SK-MEL-5 (cell line): ENCODE measurements at places on chromosomes 16 and 17. TPM values are rescaled to one million over a fixed set of nuclear protein-coding genes. Genes with fewer than 3 reads are reported as not detected.

DNA sequence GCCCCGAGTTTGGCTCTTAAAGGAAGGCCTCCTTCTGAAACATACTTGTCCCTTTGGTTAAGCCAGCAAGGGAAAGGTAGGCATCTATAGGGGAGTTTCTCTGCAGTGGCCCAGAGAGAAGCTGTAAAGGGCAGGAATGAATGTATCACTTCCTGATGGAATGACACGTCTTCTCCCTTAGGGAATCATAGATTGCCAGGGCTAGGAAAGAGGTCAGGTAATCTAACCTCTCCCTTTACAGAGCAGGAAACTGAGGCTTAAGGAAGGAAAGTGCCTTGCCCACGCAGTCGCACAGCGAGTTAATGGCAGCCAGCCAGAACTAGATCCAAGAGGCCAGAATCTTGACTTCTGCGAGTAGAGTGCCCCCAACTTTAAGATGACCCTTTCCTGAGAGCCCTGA, 66.1 kb downstream of the NEUROD2 start:
- DNase-seq = no peak

The GPR179 gene
- total RNA-seq = 0.05 and 0.11 TPM in 2 replicates

The ADAP2 gene
- total RNA-seq = 0.05 and 0.51 TPM in 2 replicates

The GRB7 gene
- 0.11 TPM in 1 of 2 replicates, not detected in the other for total RNA-seq

DNA sequence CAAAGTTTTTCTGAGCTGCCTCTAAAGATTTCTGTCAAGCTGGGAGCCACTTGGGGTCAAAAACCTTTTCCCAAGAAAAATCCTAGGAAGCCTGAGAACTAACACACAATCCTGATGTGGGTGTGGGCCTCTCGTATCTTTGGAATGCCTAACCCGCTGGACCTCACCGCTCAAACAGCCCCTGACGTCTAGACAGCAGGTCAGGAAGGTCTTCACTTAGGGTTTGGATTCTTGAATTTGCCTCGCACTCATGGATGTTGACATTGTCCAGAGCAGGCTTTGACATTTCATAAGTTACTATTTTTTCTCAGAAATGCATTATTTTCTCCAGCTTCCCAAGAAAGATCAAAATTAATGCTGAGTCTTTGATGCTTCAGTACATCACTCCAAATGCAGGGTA, 18.9 kb downstream of the TEX2 start:
- DNase-seq = no peak

The ERN1 gene
- total RNA-seq = 6.2 and 7.2 TPM in 2 replicates

DNA sequence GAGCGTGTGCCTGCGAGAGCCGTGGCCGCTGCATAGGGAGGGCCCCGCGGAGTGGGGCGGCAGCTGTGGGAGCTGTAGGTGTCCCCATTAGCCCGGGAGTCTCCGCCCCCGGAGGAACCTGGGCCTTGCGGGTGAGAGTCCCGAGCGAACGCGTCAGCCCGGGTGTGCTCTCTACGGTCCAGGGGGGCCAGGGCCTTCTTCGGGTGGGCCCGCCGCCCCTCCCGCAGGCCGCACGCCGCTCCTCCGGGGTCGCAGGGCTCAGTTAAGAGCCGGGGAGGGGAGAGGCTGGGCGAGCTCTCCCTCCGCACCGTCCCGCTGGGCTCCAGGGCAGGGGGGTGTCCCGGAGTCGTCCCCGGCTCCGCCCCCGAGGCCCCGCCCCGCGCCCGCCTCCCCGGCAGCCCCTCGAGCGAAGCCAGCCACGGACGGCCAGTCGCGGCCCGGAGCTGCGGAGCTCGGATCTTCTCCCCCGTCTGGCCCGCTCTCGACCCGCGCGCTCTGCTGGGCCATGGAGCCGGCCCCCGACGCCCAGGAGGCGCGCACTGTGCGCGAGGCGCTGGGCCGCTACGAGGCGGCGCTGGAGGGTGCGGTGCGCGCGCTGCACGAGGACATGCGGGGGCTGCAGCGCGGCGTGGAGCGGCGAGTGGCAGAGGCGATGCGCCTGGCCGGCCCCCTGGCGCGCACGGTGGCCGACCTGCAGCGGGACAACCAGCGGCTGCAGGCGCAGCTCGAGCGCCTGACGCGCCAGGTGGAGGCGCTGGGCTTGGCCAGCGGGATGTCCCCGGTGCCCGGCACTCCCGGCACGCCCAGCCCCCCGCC, at the start of gene SMTNL2:
Gene SMTNL2 (plus strand): TSS at position 429 of the 816 bp plus-strand sequence. CDS start 77 bp downstream, at position 506.
- DNase-seq = peak; percentile 19

DNA sequence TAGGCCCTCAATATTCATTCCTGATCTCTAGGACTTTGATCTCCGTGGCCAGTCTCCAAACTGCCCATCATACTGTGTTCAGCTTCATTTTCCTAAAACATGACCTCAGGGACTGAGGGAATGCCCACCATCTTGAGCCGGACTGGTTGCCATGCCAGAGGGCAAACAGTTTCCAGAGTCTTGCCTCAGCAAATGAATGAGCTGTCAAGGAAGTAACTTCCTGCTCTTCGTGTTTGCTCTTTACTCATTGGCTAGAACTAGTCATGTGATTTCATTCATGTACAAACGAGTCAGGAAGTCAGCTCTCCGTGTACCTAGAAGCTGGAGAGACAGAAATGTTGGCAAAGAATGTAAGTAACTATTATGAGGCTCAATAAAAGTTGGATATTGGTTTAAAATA, 50.2 kb downstream of the ANKFN1 start:
- peak; percentile 57 for DNase-seq

- DNase-seq = no peak
Measured at GRCh38 chr16:25135254-25135878, 23.8 kb downstream of the LCMT1 start.

GRCh38 chr16:75445298-75445697, 12.0 kb upstream of the CFDP1 start:
- DNase-seq = peak; percentile 22

The GAS7 gene
- 114 and 115 TPM in 2 replicates for total RNA-seq

DNA sequence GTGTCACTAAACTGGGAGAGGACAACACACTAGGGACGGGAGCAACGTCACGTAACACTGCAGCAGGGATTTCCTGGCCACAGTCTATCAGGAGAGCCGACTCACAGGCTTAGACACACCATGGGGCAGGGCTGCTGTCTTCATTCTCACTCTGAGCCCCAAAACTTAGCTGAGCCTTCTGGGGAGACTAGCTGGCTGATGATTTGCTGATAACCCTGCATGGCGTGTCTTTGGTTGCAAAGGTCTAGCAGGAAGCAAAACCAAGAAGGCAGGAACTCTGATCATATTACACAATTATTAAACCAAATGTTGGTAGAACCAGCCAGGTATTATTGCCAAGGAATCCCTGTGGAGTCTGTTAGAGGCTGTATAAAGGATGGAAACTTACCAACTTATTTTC, 345.0 kb downstream of the SLC39A11 start:
- no peak for DNase-seq

The PLCD3 gene
- total RNA-seq = 4.0 and 9.8 TPM in 2 replicates

The TBC1D3C gene
- not detected in 2 replicates for total RNA-seq

GRCh38 chr17:73291260-73291801, 20.5 kb downstream of the CDC42EP4 start:
- no peak for DNase-seq

GRCh38 chr17:75034236-75034908, 12.4 kb downstream of the ATP5PD start:
- DNase-seq = peak; percentile 98

DNA sequence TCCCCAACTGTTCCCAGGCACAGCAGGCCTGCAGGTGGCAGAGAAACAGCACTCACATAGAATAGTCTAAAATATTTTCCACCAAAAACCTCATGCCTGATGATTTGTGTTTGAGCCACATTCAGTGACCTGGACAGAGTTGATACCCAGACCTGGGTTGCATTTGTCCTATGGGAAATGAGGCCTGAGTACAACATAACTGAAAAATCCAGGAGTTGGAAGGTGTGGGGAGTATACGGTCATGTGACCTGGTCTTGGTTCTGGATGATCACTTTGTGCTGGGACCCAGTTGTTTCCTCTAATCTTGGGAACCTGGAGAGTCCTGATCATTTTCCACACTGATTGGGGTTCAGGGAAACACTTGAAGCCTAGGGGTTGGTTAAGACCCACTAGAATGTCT, 200.3 kb upstream of the MPHOSPH6 start:
- DNase-seq = no peak

The RCVRN gene
- total RNA-seq = not detected in 2 replicates

DNA sequence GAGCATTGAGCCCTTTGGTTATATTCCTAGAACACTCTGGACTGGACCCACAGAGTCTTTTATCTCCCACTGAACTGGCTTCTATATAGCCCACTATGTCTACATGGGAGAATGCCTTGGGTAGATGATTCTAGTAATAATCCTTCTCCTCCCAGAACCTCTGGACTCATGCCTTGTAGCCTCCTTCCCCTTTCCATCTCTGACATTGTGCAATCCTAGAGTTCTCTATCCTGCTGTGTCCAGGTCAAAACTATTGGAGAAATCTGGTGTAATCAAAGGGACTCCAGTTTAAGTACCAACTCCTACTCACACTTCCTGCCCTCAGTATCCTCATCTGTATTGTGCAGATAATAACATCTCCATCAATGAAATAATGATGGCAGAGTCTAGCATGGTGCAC, 9.1 kb downstream of the RCVRN start:
- DNase-seq = no peak

DNA sequence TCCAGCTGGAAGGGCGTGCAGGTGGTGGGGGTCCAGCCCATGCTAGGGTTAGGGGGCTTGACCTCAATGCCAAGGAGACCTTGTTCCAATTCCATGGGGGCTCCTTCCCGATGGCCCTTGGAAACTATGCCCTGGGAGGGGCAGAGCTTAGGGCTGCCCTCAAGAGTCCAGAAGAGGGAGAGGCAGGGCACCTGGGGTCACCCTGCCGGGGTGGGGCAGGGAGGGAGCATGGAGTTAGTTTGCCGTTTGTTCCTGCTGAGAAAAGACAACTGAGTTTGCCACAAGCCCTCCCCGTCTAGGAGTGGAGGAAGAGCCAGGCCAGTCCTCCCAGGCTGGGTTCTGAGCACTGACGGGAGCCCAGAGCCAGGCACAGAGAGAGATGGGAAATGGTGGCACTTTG, 21.4 kb downstream of the MMP15 start:
- no peak for DNase-seq

- no peak for DNase-seq
Measured at GRCh38 chr17:76272541-76273444, 7.6 kb downstream of the UBALD2 start.

GRCh38 chr17:9146064-9146463, 124.8 kb downstream of the NTN1 start:
- DNase-seq = no peak

DNA sequence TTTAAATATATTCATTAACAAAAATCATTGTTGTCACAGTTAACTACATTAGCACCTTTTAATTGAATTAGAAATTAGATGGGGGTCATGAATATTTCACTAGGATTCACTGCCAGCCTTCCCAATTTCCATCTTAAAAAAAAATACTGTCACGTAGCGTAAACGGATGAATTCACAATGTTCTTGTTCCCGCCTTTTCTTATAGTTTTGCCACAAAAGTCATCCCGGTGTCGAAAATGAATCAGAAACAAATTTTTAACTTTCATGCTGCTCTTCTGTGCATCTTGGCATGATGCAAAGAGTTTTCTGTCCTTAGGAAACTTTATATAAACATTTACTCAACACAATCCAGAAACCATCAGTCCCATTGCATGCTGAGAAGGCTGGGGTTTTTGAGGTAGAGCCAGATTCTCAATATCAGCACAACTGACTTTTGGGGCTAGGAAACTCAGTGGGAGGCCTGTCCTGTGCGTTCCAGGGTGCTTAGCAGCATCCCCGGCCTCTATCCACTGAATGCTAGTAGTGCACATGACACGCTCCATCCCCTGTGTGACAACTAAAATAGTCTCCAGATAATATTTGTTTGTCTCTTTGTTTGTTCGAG, 252.9 kb upstream of the XYLT1 start:
- no peak for DNase-seq

DNA sequence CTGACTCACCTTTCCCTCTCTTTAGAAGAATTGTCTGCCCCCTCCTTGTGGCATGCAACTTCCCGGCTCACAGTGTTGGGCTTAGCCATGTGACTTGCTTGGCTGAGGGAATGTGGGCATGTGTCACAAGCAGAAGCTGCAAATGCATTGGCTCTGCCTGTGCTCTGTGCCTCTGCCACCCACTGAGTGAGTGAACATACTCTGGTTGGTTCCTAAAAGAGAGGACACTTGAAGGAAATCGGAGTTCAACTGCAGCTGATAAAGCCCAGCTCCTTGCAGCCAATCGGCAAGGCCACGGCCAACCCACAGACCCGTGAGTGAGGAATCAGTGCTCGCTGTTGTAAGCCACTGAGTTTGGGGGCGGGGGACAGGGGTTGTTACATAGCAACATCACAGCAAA, 10.9 kb upstream of the GINS2 start:
- DNase-seq = peak; percentile 26

GRCh38 chr16:72876221-72876620, 171.7 kb downstream of the ZFHX3 start:
- no peak for DNase-seq

The RNF43 gene
- 5.2 and 5.6 TPM in 2 replicates for total RNA-seq

DNA sequence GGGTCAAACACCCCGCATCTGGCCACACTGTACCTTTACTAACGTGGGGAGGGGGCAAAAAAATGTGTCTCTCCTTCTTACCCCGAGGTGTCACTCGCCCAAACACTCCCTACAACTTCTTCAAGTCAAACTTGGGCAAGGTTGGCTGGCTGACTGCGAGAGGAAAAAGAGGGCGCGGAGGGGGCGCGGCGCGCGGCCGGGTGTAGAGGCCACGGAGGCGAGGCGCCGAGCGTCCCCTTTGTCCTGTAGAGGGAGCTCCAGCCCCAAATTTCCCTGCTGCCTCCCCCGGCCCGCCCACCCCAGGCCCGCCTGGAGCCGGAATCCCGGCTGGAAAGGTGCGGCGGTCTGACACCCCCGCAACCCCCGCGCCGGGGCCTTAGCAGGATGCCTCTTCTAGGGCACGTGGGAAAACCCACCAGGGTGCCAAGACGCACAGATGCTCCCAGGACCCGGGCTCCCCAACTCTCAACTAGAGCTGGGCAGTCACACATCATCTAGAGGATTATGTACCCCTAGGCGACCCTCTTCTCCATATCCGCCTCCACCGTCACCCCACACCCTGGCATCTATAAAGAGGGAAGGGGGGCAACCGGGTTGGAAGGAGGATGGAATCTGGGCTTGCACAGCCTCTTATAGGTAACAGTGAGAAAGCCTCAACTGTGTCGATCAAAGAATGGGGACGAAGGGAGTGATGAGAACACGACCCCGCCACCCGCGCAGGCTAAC, 4.2 kb downstream of the IRX3 start:
- DNase-seq = no peak

The FMNL1 gene
- total RNA-seq = 0.21 and 0.63 TPM in 2 replicates

DNA sequence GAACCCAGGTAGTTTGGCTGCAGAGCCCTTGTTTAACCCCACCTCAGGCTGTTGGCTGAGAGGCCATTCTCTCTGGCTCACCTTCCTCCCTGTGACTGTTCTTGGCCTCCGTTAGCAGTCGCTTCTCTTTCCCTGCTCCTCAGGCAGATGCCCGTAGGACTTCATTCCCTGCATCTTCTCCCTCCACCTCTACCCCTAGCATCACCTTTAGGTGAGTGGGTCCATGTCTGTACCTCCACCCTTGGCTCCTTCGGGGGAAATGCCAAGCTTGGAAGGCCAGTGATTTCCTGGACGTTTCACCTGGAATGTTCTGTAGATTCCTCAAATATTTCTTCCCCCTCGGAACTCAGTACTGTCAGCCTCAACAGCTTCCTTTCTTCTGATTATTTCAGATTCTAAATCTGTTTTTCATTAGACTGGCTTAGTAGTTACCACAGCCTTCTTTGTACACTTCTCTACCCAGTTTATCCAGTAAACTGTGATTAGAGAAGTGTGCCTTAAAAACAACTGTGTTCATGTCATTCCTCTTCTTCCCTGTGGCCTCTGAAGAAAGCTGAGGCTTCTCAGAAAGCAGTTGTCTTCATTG, 227.9 kb downstream of the MSI2 start:
- no peak for DNase-seq
